ENCODE measurements at places on chromosomes 11 and 22. TPM values are rescaled to one million over a fixed set of nuclear protein-coding genes. Genes with fewer than 3 reads are reported as not detected.

Gene TRIM48
- total RNA-seq, result not detected

Gene GUCD1
- total RNA-seq, result 110 TPM

Gene OR8G5
- not detected for total RNA-seq

Gene CSF2RB
- 2.6 TPM for total RNA-seq

Gene KCNC1
- not detected for total RNA-seq

Gene IL18
- total RNA-seq, result not detected

Gene SNU13
- total RNA-seq, result 164 TPM

Gene BATF2
- 0.16 TPM for total RNA-seq

Gene RHOD
- 11.5 TPM for total RNA-seq

Gene RASL10A
- not detected for total RNA-seq

Gene THY1
- total RNA-seq, result 46.6 TPM
